ENCODE measurements at places on chromosomes 12 and 14.

DNA sequence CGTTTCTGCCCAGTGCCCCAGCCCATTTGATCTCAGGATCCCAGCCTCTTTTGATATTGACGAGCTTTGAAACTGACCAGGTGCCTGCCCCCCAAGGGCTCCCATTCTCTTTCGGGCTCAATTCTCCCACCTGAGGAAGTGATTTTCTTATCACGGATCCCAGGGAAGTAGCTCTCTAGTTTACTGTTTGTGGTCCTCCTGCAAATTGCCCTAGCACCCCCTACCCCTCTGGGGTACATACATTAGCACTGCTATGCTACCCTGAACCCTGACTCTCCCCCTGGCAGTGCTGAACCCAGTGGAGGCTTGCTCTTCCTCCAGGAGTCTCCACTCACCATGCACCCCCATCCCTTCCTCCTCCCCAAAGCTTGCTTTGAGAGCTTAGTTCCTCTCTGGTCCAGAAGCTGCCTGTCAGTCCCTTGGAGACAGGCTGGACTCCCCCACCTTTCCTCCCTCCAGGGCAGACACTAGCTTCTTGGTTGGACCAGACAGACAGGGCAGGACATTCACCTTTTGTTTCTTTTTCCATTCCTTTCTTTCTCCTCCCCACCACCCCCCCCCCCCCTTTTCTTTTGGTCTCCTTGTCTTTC is 4.4 kb upstream of the TBX3 start:
- no peak for DNase-seq

- no peak for DNase-seq
Measured at GRCh38 chr14:96362071-96362964, 823 bp downstream of the ATG2B start.

GRCh38 chr12:2485681-2486080 is 309.1 kb upstream of the FKBP4 start:
- no peak for DNase-seq

- no peak for DNase-seq
Measured at GRCh38 chr14:39733741-39734140, 301.5 kb upstream of the FBXO33 start.

GRCh38 chr12:93146263-93146939 is 217.3 kb upstream of the EEA1 start:
- no peak for DNase-seq

DNA sequence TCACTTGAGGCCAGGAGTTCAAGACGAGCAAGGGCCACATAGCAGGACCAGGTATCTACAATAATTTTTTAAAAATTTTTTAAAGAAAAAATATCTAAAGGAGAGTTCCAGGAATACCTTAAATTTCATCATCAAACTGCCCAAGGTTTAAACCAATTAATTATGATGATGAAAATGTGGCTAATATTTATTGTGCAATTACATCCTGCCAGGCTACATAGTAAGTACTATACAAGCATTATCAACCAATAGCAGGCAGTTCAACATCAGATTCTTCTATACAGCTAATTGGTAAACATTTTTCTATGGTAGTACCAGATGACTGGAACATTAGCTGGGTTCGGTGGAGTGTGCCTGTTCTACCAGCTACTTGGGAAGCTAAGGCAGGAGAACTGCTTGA is 24.4 kb downstream of the DENND5B start:
- no peak for DNase-seq

DNA sequence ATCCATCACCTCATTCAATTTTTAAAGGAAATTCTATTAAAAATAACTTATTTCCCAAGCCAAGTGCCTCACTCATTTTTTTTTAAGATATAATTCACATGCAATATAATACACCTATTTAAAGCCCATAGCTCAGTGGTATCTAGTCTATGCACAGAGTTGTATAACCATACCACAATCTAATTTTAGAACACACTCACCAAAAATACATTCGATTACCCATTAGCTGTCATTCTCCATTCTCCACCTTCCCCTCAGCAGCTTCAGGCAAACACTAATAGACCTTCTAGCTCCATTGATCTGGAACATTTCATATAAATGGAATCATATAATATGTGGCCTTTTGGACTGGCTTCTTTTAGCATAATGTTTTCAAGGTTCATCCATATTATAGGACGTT is 49.5 kb downstream of the CLMN start:
- no peak for DNase-seq

- DNase-seq: no peak
Measured at GRCh38 chr14:69559581-69560011, 15.1 kb downstream of the CCDC177 start.
